Left kidney (tissue), 8 donors: ENCODE measurements at places on chromosomes 1 and 21. TPM values are rescaled to one million over a fixed set of nuclear protein-coding genes. Genes with fewer than 3 reads are reported as not detected.

DNA sequence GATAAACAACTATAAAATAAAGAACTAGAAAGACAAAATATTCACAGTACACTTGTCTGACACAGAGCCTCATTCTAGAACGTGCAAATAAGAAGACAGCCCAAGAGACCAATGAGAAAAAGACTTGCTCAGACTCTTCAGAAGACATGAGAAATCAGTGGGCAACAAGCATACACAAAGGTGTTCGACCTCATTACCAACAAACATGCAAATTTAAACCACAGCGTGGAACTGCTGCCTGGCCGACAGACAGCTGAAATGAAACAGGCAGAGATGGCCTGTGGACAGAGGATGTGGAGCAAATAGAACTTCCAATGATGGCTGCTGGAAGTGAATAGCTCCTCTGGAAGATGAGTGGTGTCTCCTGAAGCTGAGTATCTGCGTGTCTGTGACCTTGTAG is 22.4 kb upstream of the COL6A1 start:
- DNase-seq = no peak

DNA sequence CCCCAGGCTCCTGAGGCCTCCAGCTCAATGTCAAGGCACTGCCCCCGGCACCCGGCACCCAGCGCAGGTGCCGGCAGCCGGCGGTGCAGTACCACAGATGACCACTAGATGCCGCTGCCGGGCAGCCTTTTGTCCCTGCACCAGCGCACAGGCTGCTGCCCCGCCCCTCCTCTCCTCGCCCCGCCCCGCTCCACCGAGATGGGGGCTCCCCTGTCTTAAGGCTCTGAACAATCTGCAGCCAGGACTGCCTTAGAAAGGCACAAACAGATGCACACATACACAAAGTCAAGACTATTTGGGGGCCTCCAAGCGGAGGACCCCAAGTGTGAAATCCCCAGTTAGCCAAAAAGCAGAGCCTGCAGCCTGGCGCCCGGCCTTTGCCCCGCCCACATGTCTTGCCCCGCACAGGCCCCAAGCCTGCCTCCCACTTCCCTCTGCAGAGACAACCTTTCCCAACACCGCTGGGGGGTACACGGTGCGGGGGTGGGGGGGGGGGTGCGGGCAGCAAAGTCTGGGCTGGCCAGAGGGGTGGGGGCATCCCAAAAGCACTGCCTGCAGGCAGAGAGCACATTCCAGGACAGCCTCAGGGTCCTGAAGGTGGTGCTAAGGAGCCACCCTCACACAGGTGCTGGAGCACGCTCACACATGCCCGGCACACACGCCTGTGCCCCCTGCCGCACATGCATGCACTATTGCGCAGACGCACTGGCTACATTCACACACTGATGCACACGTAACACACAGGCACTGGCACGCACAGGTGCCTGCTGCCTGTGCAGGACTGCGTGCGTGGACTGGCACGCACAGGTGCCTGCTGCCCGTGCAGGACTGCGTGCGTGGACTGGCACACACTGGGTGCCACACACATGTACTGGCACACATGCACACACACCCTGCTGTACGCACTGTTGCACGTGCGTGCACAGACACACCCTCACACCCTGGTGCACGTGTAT is 37.1 kb downstream of the ARHGEF16 start:
- DNase-seq = peak; percentile 51

GRCh38 chr1:231103961-231104360 is 57.9 kb upstream of the TRIM67 start:
- no peak for DNase-seq

GRCh38 chr1:39395357-39395831 is 96.0 kb upstream of the BMP8A start:
- no peak for DNase-seq

DNA sequence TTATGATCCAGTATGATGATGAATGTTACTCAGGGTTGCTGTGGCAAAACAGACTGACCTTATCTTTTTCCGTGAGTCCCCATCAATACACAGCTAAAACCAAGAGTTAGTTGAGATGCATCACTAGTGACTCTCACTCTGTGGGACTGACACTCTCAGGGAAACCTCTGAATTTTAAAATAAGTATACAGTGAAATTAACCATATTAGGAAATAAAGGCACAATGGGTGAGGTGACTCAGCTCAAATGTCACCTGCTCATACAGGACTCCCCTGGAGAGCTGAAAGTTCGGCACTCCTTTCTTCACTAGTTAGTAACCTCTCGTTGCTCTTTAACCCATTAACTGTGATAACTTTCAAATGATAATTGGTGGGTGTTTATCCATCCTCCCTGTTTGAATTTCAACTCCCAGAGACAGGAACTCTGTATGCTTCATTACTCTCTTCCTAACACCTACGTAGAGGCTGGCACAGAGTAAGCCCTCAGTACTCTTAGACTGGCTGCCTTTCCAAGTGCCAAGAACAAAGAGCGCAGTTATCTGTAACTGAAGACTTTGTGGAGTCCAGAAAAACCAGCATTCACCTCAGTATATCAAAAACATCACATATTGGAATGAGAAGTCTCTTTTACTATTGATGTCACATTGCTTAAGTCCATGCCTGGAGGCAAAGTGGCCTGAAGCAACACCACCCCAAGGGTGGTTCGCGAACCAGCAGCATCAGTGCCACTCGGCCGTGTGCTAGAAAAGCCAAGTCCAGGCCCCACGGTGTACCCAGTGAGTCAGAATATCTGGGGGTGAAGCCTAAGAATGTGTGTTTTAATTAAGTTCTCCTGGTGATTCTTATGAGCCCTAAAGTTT is 91.1 kb downstream of the NIBAN1 start:
- no peak for DNase-seq

GRCh38 chr1:228809621-228810394 is 74.5 kb downstream of the RHOU start:
- DNase-seq = no peak

DNA sequence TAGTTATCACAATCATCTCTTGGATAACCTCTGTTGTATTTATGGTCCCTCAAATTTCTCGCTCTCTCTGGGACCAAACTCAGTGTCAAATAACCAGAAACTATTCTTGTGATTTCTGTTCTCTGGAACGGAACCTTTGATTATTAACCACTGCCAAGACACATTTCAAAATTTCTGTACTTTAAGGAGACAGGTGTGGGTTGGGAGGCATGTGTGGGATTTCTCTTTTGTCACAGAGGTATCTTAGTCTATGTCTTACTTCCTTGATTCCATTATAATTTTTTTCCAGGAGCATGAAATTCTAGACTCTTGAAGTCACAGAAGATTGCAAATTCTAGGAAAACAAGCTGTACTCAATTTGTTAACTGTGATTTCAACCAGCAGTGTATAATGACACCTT is 919.0 kb upstream of the B3GALT2 start:
- DNase-seq = no peak

DNA sequence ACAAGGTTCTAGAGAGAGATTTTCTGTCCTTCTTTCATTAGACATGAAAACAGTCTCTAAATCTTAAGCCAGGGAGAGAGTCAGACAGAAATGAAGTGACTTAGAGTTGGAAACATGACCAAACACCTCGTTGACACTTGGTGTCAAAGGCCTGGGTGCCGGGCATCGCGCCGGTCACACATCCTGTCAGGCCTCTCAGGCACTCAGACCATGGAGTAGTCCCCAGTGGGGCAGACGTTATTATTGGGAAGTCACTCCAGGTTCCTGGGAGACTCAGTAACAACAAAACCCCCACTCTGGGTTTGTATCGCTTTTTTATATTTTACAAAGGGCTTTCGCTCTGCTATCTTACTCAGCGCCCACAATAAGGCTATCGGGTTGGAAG is 25.8 kb downstream of the KCNN3 start:
- no peak for DNase-seq

The SERTAD4 gene
- polyA plus RNA-seq = 3.3 TPM

The CLCA1 gene
- not detected for polyA plus RNA-seq

The CYP4Z1 gene
- polyA plus RNA-seq = 0.52 TPM

The FAM3B gene
- polyA plus RNA-seq = 18.3 TPM

The TSPEAR gene
- 0.96 TPM for polyA plus RNA-seq

The NMNAT1 gene
- polyA plus RNA-seq = 24.4 TPM

The OLIG2 gene
- not detected for polyA plus RNA-seq

The SPRR4 gene
- not detected for polyA plus RNA-seq

The PPIAL4G gene
- polyA plus RNA-seq = 0.13 TPM

The LCE1E gene
- polyA plus RNA-seq = not detected

The DYNLT4 gene
- not detected for polyA plus RNA-seq

The SPATA45 gene
- polyA plus RNA-seq = 0.75 TPM
